ENCODE measurements at places on chromosomes 6 and 20.

DNA sequence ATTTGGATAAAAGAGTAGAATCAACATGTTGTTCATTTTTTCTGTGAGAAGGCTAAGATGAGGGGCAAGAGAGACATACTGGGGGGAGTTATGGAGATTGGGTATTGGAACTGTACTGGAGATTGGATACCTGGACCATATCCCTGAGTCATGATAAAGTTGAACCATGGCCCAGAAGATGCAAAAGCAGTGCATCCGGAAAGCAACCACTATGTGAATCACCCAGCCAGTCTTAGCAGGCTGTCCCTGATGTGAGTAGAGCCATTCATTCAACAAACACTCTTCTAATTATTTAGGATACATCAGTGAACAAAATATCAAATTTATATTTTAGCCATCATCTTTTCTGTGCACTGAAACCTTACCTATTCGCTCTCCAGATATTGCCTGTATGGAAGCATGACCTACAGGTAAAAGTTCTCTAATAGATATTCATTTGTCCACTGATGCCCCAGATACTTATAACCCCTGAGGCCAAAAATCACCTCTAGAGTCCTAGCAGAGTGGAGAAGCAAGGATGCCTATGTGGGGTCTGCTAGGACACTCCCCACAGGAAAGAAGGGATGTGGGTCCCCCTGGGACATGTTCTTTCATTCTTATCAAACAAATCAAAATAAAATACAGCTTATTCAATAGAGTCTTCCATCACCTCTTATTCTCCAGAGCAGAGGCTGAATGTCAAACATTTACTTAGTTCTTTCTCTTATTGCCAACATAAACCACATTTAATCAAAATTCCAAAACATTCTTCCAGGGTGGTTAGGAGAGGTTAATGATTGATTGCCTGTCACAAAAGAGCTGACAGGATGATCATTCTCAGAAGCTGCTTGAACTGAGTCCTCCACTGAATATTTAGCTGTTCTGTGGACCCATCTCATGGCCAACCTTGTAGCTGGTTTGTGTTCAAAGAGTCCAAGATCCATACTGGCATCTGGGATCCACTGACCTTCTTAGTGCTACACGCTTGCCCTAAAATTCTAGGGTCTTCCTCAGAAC, 37.0 kb upstream of the PKHD1 start:
- DNase-seq: no peak

DNA sequence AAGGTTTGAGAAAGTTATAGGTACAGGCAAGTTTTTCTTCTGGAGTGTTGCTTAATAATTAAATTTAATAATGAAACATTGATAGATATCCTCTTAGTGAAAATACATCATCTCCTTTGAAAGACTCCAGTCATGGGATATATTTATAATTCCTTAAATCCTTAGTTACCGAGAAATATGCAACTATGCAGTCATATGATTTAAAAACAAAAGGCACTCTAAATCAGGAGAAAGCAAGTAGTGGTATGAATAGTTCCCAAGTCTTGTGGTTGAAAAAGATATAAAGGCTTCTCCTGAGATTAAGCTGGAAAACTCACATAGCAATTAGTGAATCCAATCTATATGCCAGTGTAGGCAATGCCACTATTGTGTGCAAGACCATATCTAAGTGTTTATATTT, 475.4 kb downstream of the EYS start:
- no peak for DNase-seq

DNA sequence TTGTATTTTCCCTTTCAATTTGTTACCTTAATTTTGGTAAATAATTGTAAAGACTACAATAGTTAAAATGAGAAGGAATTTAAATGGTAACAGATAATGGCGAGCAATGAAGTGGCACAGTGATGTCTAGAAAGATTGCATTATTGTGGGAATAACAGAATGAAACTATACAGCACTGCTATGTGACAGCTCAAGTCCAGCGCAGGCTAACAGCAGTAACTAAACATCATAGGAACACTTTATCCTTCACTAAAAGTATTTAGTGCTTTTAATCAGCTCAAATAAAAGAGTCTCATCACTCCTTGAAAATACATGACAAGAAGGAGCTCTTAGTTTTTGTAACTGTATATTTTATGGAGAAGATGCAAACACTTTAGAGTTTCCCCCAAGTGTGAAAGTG, 190.8 kb downstream of the TENT5A start:
- no peak for DNase-seq

DNA sequence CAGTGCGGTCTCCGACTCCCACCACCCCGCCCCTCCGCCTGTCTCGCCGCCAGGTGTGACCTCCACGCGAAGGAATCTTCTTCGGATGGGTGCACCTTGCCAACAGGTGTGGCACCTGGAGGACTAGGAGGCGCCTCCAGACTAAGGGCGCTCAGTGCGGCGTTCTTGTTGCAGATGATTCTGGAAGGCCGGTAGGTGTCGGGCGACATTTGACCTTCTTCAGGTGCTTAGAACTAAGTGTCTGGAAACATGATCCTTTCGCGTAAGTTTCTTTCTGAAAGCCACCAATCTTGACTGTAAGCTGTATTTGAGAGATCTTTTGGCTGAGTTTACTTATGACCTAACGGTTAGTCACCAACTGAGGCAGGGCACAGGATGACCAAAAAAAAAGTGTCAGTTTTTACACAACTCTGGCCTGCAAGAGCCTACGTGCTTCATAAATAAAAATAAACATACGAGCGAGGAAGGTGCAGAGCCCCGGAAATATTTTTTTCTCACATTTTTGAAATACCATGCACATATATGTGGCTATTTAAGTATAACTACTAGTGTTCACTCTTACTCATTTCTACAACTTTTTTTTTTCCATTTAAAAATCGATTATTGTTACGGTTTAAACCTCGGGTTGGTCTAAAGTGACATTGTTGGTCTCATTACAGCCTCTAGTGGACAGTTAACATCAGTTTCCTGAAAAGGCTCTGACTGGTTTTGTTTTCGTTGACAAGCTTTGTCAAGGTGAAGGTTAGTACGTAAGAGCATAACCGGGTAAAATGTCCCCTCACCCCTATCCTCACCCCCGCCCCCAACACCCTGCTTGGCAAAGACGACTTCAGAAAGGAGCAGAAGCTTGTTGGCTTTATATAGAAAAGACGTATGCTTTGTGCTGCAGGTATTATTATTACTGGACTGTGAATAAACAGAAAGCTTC, 1.6 kb upstream of the ATXN1 start:
- DNase-seq: no peak

DNA sequence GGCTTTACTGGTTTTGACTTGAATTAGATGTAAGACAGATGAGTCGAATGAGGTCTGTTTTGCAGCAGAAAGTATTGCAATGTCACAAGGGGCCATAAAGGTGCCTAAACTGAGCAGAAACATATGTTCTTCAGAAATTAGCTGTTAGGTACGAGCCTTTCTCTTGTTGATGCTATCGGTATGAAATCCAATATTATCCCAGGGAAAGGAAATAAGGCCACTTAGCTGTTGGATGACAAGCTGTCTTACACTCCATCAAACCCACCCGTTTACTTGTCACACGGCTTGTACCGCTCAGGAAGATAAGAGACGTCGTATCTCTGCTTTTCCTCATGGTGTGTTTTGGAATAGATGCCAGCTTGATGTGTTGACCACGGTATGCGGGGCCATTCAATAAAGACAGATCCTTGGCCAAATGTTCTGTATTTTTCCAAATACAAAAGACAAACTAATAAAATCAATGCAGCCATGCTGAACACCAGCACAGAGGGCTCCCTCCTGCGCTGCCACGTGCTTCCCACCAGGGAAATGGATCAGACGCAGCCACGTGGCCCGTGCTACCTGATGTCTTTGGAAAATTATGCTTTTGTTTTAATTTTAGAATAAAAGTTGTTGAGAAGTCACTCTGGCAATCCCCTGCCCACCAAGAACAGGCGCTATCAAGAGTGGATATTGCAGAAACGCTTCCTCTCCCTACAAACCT, 255.9 kb upstream of the SULF2 start:
- DNase-seq: no peak

GRCh38 chr20:46112430-46113112, 5.5 kb upstream of the CD40 start:
- no peak for DNase-seq

GRCh38 chr6:89481695-89482094, 48.7 kb downstream of the ANKRD6 start:
- no peak for DNase-seq

DNA sequence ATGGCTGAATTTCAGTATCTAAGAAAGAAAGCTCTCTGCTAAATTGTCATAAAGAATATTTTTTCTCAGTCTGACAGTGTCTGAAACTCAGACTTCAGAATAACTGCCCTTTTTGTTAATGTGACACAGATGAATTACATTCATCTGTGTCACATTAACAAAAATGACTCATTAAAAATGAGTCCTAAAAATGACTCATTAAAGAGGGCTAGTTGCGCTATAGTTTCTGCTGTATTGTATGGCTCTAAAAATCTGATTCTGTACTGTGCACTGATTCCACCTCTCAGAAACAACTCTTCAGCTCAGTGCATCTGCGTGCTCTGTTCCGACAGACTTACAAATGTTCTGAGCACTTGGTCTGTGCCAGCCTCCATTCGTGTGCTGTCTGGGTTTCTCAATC, 15.0 kb downstream of the RNF114 start:
- DNase-seq: no peak

DNA sequence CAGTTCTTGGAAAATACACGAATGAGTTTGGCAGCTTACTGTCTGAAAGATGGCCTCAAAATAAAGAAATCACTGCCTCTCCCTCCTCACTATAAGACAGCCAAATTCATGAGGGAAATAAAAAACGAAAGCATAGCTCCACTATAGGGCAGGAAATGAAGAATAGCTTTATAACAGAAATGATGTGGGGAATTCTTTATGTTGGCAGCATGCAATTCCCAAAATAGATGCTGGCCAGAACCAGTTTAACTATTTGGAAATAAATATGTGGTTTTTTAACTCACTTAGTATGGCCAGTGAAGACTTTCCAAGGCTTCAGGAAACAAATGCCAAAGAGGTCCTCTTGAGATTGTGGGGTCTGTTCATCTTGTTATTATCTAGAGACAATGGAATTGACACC, 100.5 kb downstream of the TBX18 start:
- no peak for DNase-seq

- DNase-seq: no peak
These were observed 898.2 kb downstream of the KIF16B start for GRCh38 chr20:15675061-15675514.

GRCh38 chr20:58466729-58467571, 48.2 kb downstream of the APCDD1L start:
- no peak for DNase-seq

GRCh38 chr6:110646951-110647910, 168.0 kb downstream of the CDK19 start:
- DNase-seq: no peak

GRCh38 chr20:57882451-57883161, 172.8 kb upstream of the PMEPA1 start:
- no peak for DNase-seq

DNA sequence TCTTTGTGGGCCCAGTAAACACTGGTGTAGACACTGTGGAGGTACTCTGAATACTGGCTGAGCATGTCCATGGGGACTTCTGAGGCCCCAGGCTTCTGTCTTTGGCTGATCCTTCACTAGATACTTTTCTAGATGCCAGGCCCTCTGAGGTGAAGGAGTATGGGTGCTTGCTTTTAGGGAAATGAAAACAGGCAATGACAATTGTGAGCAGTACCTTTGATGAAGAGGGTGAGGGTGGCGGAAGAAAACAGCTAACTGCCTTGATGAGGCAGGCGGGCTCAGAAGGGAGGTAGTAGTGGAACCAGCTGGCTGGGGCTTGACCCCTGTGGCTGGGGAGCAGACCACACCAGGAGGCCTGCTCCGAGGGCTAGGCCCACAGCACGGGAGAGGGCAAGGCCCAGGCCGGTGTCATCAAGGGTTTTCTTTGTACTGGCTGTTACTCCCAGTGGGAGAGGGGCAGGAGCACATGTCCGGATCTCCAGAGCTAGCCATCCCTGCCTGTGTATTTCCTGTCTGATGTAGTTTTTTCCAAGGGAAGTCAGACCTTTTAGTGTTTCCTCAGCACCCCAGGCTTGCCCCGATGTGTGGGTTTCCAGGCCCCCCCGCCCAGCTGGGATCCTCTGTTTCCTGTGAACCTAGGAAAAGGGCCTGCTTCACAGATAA, 3.9 kb downstream of the PLCG1 start:
- DNase-seq: no peak

DNA sequence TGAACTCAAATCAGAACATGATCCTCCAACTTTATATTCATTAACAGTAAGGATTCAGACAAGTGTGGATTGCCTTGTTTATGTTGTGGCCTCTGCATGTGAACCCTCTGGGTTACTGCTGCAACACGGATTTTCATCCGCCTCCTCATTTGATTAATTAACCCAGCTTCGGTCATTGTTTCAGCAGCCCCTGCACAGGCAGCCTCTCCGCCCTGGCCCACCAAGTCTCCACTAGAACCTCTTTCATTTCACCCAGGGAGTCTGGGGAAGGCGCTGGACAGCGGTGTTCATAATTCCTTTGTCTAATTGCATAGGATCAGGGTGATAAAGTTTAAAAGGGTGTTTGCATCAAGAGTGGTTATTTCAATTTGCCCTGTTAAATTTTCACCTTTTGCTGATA, 15.7 kb downstream of the NKX2-2 start:
- no peak for DNase-seq

GRCh38 chr6:157911786-157912185, 69.9 kb upstream of the SYNJ2 start:
- no peak for DNase-seq

DNA sequence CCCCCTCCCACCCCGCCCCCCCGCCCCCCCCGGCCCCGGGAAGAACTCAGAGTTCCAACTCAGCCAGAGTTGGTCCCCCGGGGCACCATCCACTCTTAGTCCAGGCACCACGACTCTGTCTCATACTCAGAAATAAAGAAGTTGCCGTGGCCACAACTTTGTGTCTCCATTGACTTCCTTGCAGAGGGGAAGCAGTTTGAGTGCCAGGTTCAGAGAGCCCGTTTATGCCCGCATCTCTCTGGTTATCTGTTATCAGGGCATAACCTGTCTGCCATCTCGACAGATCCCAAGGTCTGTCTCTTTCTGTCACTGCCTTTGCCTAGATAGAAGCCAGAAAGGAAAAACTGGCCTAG, 605 bp downstream of the CDC5L start:
- no peak for DNase-seq

DNA sequence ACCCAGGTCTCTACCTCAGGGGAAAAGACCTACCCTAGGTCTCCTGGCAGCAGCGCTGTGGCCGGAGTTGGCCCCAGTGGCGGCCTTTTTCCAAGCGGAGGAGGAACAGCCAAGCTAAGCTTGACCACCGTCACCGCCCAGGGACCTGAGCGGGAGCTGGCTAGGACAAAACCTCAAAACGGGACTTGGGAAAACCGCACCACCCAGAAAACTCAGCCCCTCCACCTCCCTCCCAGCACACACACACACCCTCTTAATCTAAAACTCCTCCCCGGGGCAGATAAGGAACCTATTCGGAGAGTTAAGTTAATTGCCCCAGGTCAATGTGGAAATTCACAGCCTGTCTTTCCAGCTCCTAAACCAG, 2.7 kb upstream of the TRERF1 start:
- DNase-seq: no peak

DNA sequence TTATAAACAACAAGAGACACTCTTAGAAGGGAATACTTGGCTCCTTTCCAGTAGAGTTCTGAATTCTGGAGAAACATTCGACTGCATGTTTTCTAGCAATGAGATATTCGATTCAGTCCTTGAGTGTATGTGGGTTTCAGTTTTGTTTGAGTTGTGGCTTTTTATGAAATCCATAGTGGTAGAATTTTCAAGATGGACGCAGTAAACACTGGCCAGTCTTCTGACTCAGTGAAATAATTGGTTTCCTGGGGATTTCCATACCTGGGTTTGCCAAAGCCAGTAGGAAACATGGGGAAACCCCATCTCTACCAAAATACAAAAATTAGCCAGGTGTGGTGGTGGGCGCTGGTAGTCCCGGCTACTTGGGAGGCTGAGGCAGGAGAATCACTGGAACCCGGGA, 273.5 kb upstream of the PLCB4 start:
- DNase-seq: no peak

All from NCI-H1417 treated with DMSO at 0.1 percent for 48 hours (cell line).